ENCODE measurements at places on chromosomes 5 and 9.

DNA sequence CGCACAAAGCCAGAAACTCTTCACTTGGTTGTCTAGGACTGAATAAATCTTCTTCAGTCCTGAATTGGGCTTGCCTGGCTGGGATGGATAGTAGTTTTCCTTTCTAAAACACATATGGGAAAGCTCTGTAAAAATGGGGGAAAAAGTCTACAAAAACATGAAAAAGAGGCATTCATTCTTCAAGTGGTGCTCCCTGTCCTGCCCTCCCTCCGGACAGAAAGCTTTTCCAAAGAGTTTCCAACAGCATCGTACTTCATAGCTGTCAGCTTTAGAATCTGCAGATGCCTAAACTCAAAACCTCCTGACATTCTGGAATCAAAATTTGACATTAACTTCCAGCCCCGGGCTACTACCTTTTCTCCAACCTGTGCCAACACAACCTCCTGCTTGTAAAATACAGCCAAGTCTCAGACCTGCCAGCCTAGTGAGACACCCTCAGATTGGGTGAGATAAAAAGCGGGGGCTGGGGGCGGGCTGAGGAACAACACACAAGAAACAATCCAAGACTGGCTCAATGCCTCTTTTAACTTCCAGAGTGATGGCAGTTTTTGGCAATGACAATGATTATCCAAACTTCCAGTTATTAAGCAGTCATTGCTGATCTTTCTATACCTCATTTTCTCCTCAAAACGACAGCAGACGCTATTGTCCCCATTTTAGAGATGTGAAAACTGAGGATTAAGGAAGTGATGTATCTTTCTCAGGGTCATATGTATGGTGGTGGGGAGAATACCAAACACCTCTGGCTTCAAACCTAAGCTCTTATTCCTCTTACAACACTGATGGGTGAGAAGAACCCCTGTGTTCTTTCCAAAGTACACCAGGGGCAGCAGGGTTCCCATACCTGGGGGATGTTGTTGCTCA, 1.3 kb downstream of the TNC start:
- DNase-seq = peak; percentile 31

- DNase-seq = peak; percentile 68
These were observed 767 bp downstream of the RALGPS1 start for GRCh38 chr9:126915281-126915816.

DNA sequence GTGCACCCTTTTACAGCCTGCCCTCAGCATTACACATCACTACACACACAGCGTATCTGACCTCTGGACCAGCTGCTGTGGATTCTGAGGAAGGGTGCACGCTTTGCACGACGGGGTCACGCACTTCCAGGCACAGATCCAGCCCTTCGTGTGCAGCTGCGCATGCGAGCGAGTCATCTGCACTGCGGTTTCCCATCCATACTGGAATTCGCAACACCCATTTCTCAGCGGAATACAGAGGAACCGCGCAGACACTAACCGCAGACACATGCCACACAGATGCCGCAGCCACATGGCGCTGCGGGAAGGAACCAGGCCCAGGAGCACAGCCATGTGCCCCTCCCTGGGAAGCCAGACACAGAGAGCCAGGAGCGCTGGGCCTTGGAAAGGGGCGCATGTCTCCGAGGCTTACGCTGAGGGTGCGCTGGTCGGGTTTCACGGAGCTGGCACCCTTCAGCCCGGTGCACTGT, 43.5 kb downstream of the PNPLA7 start:
- DNase-seq = peak; percentile 13

GRCh38 chr9:110440172-110440571, 102.5 kb upstream of the TXNDC8 start:
- DNase-seq = no peak
